ENCODE measurements at places on chromosomes 1 and 21.

GRCh38 chr1:21539933-21540332, 30.7 kb downstream of the ALPL start:
- DNase-seq: peak; percentile 16

DNA sequence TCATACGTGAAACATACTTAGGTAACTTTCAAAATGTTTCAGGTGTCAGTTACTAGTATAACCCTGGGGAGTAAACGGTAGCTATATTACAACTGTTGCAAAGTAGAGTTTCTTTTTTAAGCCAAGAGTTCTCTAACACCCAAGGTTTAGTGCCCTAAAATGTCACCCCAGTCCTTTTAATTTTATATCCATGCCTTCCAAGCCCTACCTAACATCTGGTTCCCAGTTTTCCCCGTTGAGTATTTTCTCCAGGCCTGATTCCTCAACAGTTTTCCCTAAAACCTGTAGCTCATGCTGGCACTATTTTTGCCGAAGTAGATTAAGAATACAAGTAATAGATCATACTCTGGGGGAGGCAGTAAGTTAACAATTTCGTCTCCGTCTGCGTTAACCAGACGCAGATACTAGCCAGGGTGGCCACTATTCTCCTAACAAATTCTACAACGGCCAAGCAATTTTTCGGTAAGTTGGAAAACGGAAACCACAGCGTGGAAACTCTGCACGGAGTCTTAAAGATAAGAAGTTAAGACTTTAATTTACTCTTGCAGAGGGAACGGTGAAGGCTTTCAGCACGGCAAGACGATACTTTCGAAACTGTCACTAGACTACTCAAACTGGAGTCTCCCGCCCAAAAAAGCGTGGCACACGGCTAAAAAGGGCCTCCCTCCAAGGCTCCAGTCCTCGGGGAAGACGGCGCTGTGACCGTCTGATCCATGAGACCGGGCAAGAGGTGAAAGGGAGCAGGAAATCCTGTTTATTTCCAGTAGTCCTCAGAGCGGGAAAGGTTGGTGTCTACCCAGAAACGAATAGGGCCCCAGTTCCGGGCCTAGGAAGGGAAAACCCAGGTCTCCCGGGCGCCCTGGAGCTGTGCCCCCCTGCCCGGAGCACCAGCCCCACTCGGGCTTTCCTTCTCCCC, 945 bp downstream of the SRSF4 start:
- DNase-seq: no peak

DNA sequence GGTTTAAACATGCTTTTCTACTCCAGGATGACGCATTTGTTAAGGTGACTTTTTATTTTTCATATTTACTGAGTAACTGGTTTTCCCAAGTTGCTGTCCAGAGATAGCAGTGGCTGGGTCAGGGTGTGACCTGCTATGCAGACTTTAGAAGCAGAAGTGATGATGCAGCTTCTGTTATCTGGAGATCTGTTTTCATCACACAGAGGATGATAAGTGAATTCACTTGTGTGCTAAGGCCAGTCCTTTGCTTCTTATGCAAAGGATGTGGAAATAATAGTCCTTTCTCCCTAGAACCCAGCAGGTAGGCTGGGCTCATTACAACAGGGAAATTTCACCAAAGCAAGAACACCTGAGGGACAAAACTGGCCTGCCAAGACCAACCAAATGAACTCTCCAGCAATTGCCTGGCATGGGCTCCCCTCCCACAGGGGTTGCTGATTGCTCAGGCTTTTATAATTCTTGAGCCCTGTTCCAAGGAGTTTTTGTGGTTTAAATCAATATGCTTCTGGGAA, 97.8 kb upstream of the LPGAT1 start:
- no peak for DNase-seq

DNA sequence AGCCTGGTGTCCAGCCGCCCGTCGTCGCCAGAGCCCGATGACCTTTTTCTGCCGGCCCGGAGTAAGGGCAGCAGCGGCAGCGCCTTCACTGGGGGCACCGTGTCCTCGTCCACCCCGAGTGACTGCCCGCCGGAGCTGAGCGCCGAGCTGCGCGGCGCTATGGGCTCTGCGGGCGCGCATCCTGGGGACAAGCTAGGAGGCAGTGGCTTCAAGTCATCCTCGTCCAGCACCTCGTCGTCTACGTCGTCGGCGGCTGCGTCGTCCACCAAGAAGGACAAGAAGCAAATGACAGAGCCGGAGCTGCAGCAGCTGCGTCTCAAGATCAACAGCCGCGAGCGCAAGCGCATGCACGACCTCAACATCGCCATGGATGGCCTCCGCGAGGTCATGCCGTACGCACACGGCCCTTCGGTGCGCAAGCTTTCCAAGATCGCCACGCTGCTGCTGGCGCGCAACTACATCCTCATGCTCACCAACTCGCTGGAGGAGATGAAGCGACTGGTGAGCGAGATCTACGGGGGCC, 1.2 kb downstream of the OLIG2 start:
- no peak for DNase-seq

DNA sequence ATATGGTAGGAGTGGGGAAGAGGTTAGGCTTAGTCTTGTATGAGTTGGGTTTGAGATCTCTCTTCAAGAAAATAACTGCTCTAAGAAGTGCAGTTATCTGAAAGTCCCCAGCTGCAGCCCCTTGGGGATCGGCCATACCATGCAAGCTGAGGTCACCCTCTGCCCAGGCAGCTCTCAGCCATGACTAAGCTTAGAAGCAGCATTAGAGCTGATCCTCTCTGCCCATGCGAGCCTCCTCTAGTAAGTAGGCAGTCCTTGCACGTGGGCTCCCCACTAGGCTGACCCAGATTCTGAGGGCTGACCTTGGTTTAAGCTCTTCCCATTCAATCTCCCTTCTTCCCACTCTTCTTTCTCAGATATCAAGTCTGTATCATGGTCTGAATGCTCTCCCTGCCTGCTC, 121.0 kb upstream of the UBE2U start:
- peak; percentile 94 for DNase-seq

- DNase-seq: no peak
Measured at GRCh38 chr1:77688939-77689338, 6.5 kb upstream of the ZZZ3 start.

DNA sequence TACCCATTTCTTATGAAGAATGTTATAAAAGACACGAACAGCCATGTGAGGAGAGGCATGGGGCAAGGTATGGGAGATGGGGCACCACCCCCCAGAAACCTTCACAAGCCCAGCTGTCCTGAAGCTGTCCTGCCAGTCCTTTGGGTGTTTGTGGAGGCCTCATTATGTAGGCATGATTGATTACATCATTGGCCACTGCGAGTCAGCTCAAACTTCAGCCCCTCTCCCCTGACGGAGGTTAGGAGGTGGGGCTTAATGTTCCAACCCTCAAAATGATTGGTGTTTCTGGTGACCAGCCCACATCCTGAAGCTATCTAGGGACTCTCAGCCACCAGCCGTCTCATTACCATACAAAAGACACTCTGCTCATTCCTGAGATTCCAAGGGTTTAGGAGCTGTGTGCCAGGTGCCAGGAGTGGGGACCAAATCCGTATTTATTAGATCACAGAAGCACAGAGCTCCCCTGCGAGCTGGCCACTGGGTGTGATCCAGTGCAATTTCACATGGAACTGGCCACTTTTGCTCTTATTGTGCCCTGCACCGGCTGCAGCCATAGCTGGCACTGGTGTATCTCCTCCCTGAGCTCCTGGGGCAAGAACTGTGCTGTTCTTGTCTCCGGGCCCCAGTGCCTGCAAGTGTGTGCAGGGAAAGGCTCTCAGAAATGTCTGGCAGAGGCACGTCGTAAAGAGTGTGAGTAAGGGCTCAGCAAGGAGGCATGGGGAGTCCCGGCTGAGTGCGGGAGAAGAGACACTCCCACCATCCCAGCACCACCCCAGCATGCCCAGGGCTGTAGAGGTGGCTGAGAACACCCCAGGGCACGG, 10.5 kb downstream of the KIAA1614 start:
- DNase-seq: peak; percentile 52

DNA sequence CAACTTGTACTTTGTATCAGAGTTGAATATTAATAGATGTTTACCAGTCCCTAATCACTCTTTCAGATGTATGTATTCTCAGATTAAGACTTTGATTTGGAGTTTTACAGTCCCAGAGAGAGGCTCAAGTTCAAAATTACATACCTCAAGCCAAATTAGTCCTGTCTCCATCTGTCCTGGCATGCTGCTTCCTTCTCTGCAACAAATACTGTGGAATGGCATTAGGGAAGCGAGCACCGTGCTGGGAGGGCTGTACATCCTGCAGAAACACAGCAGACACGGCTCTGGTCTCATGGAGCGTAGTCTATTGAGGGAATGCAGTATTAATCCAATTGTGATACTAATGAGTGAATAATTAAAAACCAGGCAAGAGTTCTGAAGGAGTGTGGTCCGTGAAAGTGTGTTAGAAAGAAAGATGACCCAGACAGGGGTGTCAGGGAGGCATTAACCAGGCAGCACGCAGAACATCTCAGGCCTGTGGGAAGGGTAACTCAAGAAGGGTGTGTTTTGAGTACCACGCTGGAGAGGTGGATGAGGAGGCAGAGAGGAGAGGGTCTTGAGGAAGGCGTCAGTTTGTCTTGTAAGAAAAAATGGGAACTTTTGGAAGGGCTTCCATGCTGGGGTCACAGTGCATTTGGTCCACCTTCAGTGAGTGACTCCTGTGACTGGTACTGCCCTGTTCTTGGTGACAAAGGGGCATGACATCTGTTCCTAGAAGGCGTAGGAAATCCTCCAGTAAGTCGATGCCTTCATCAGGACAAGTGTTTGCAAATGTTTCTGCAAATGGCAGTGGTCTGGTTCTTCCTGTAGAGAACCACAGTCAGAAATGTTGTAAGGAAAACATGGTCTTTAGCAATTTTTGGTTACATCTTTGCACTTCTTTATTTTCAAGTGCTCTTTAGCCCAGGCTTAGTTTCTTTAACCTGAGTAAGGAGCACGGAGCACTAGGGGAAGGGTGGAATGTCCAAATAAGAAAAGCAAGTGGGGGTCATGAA, 1.6 kb downstream of the RAB4A start:
- DNase-seq: no peak

DNA sequence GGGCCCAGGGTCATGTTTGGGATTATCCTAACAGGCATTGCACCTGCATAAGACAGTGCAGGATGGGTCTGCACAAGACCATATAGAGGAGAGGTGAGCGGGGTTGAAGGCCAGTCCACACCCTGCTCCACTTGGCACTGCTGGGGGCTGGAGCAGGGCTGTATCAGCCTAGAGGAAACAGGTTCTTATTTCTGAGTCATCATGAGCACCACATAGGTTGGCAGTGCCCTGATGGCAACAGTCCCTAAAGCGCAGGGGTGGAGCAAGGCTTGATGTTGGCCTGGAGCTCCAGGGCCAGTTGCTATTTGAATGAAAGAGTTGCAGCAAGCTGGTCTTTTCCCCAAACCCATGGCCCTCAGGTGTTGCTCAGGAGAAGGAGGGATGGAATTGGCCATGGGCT, 29.8 kb upstream of the BMP8B start:
- no peak for DNase-seq

GRCh38 chr1:53681977-53682685, 56.8 kb downstream of the GLIS1 start:
- peak; percentile 31 for DNase-seq

GRCh38 chr1:180779584-180779983, 133.1 kb upstream of the KIAA1614 start:
- DNase-seq: no peak

- peak; percentile 6 for DNase-seq
Measured at GRCh38 chr1:190205713-190206112, 272.0 kb downstream of the BRINP3 start.

DNA sequence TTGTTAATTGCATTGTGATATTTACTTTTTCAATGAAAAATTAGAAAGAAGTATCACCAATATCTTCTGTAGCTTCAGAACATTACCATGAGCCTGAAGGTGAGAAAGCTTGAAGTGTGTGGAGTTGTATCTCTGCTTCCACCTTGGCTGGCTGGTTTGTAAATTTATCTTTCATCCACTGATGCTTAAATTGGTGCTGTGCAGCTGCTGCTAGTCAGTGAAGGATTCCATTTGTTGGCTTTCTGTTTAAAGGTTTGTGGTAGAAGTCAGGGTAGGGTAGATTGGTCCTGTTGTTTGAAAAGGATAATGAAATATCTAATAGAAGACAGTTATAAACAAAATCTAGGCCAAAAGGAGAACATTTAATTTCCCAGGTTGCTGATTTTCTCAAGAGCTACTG, 105.7 kb downstream of the C1orf21 start:
- DNase-seq: no peak

DNA sequence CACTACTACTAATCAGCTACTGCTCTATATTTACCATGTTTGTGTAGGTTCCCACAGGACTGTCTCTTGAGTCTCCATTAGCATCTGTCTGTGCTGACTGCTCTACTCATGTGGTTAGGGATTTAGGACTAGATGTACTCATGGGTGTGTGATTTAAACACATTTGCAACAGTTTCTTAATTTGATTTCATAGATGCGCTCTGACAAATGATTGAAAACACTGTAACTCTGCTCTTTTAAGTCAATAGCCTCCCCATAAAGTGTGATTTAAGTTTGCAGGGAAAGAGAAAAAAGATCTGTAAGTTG, 809.3 kb downstream of the NCAM2 start:
- no peak for DNase-seq

- DNase-seq: no peak
Measured at GRCh38 chr1:8754993-8755392, 62.4 kb downstream of the RERE start.

DNA sequence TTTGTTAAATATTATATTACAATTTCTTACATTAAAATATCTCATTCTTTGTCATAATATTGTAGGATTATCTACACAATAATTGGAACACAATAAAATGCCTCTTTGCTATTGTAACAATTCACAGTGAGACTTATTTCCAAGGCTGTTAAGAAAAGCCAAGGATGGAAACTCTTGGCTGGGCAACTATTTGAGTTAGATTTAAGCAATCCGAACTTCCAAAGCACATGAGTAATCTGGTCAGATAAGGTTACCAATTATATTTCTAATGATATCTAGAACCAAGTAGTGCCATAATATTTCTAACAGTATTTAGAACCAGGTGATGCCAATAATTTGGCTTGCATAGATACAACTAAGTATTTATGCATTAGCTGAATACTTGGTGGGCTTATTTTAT, 154.7 kb upstream of the KCNK2 start:
- no peak for DNase-seq

DNA sequence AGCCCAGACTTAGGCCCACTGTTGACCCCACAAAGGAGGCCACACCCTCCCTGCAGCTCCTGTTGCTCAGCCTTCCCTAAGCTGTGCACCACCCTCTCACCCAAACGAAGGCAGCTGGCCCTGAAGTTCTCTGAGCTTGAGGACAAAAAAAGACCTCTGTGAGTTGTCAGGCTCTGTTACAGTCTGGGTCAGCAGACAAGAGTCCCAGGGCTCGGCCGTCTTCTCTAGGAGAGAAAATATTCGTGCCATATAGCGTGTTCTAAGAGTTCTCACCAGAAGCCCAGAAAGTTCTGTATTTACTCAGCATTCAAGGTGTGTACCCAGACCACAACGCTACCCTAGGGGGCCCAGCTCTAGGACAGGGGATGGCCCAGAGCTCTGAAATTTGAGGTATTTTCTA, 25.5 kb upstream of the LYST start:
- no peak for DNase-seq
